Fibroblast of skin of abdomen (primary cell): ENCODE measurements at places on chromosomes 5 and 9.

DNA sequence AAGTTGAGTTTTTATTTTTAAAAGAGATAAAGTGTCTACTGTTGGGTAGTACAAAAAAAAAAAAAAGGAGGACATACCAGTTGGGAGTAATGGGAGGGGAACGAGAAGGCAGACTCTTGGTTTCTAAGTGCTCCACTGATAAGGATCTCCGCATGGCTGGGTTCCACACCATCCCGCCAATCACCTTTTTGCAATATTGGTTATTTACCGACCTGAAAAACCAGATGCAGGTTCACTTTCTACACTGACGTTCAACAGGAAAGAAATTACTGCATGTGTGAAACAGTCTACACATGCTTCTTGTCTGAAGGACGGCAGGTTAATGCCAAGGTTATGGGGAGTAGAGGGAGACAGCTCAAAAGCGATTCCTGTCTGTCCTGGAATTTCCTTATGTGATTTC, 75.5 kb downstream of the PTPN3 start:
- no peak for DNase-seq

- no peak for DNase-seq
Observed at GRCh38 chr5:6435356-6435755, 13.3 kb upstream of the UBE2QL1 start.

GRCh38 chr9:124261736-124262648, 4.2 kb downstream of the NEK6 start:
- peak; percentile 54 for DNase-seq

GRCh38 chr9:4276856-4277255, 23.0 kb downstream of the GLIS3 start:
- no peak for DNase-seq

GRCh38 chr5:173003360-173003759, 19.8 kb downstream of the ATP6V0E1 start:
- DNase-seq = no peak

- DNase-seq = no peak
Observed at GRCh38 chr9:120944434-120944843, 17.8 kb upstream of the TRAF1 start.

DNA sequence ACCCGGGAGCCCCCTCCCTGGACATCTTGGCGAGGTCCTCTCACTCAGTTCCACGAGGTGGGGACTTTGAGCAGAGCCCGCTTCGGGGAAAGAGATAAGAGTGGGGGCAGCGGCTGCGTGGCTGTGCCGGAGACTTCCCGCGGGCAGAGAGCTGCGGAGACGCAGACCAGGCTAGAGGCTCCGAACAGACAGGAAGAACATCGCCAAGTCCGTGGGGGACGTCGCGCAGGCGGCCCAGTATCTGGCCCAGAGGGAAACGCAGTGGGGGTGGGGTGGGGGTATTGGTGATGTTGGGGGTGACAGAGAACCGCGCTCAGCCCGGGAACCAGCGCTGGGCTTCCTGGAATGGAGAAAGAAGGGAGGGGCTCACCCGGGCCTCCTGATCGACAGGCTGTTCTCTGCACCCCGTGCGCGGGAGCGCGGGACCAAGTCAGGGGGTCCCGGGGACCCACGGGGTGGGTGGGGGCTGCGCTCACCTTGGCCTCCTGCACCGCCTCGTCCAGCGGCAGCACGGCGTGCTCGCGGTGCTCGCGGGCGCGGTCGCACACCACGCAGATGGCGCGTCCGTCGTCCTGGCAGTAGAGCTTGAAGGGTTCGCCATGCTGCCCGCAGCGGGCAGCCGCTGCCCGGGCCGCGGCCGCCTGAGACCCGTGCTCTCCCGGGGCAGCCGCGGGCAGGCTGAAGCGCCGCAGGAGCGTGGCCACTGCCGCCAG, 727 bp downstream of the TRIM7 start:
- no peak for DNase-seq

DNA sequence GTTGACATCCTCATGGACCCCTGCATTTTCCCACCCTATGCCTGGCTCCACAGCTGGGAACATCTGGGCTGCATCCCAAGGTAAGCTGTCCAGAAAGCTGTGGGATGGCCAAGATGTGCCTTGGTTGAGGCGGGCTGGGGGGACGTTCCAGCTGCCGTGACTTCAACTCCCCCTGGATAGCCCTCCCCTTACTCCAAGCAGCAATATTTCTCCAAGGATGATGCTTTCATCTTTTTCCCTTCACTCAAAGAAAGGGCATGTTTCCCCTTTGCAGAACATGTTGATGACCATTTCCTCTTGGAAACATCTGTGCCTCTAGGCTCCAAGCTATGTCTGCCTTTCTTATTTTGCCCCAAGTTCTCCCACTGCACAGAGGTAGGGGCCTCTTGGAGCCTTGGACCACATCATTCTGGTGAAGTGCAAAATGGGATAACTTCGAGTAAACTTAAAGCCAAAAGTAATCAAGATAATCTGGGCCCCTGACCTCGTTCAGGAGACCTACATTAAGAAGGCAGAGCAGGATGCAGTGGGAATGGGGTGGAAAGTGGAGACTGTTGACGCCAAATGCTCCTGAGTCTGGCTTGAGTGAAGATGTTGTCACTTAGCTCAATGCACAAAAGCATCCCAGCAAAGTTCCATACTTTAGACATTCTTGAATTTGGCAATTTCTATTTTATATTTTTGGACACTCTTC, 175.2 kb downstream of the GAS1 start:
- DNase-seq = no peak
